ENCODE measurements at places on chromosomes 1 and 21. TPM values are rescaled to one million over a fixed set of nuclear protein-coding genes. Genes with fewer than 3 reads are reported as not detected.

NCF2 gene
- total RNA-seq, result 4.4 TPM

LCE3E gene
- not detected for total RNA-seq

MNDA gene
- total RNA-seq, result 7.4 TPM

F13B gene
- not detected for total RNA-seq

PGBD5 gene
- 12.2 TPM for total RNA-seq

All from diencephalon (tissue), 1 donor.